ENCODE measurements at places on chromosomes 2 and 18.

GRCh38 chr18:2883076-2883735, 36.4 kb downstream of the EMILIN2 start:
- no peaks in the 10 kb centered on the region for H3K36me3 ChIP-seq
- DNase-seq = no peak
- peaks cover 25% of the 10 kb centered on the region for H3K4me1 ChIP-seq
- peak overlapping the region; percentile 78 for H3K27ac ChIP-seq
- peak overlapping the region; percentile 63 for H3K4me3 ChIP-seq
- H3K27me3 ChIP-seq = no peaks in the 10 kb centered on the region

DNA sequence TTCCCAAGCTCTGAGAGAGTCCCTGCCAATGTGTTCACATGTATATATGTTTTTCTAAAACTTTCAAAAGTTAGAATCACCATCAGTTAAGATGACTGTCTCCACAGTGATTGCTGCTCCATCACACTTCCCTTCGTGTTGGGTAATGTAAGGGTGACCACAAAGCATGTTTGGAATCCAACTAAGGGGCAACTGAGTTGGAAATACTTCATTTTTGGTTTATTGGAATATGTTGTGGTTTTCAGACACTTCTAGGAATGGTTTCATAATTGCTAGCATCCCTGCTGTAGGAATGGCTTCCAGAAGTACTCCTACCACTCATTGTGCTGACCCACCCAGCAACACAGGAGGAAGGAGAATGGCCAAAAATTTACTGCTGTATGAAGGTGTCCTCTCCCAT, 212.5 kb upstream of the GULP1 start:
- H3K4me1 ChIP-seq = no peaks in the 10 kb centered on the region
- DNase-seq = no peak
- no peaks in the 10 kb centered on the region for H3K36me3 ChIP-seq
- H3K4me3 ChIP-seq = no peak overlapping the region

DNA sequence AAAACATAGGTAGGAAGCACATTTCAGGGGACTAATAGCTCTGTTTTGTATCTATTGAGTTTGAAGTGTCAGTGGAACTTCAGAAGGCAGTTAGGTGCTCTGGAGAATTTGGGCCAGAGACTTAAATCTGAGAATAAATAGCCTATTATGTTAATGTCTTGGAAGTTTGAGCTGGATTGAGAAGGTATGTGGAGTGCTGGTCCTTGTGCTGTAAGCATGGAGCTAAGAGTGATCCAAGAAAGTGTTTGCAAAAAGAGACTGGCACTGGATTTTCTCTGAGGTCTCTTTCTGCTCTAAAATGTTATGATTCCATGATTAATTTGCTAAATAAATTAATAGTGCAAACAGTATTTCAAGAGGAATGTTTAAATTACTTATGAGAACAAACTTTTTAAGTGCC, 63.3 kb downstream of the ICOS start:
- no peaks in the 10 kb centered on the region for H3K36me3 ChIP-seq
- no peak overlapping the region for H3K4me3 ChIP-seq
- no peaks in the 10 kb centered on the region for H3K27me3 ChIP-seq
- peak overlapping the region; percentile 62 for H3K27ac ChIP-seq
- no peak for DNase-seq

GRCh38 chr18:52367953-52368742, 28.2 kb downstream of the DCC start:
- H3K27me3 ChIP-seq = no peaks in the 10 kb centered on the region
- H3K4me1 ChIP-seq = no peaks in the 10 kb centered on the region
- DNase-seq = no peak
- no peak overlapping the region for H3K27ac ChIP-seq

- H3K27ac ChIP-seq = no peak overlapping the region
- H3K36me3 ChIP-seq = peaks cover 1% of the 10 kb centered on the region
- no peak for DNase-seq
- no peaks in the 10 kb centered on the region for H3K4me1 ChIP-seq
- H3K27me3 ChIP-seq = peaks cover 45% of the 10 kb centered on the region
- H3K4me3 ChIP-seq = no peak overlapping the region
Observed at GRCh38 chr18:57909620-57910019, 106.5 kb upstream of the ATP8B1 start.

GRCh38 chr2:112541315-112542122, 746 bp upstream of the POLR1B start:
- H3K4me1 ChIP-seq = peaks cover 14% of the 10 kb centered on the region
- no peak for DNase-seq
- H3K36me3 ChIP-seq = peaks cover 8% of the 10 kb centered on the region
- H3K27ac ChIP-seq = no peak overlapping the region
- no peaks in the 10 kb centered on the region for H3K27me3 ChIP-seq
